Stimulated activated CD4-positive, alpha-beta T cell treated with anti-CD3 and anti-CD28 coated beads, Interleukin-1b, Interleukin-23, amount 100 ng/mL, for 1 hour (primary cell): ENCODE measurements at places on chromosomes 6 and 20.

DNA sequence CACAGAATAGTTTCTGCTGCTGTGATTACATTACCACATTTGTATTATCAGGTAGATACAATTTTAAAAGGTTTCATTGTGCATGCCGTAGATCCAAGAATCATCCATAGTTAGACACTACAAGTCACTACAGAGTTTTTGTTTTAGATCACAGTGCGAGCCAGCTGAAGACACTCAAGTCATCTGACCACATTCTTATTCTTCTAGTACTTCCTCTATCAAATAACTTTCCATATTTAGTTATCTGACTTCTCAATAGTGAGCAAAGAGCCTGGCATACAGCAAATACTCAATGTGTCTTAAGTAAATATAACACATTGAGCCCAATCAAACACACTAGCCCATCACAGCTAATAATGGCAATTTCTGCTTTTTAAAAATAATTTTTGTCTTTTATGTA is 195.4 kb downstream of the ASCC3 start:
- no peak for DNase-seq

DNA sequence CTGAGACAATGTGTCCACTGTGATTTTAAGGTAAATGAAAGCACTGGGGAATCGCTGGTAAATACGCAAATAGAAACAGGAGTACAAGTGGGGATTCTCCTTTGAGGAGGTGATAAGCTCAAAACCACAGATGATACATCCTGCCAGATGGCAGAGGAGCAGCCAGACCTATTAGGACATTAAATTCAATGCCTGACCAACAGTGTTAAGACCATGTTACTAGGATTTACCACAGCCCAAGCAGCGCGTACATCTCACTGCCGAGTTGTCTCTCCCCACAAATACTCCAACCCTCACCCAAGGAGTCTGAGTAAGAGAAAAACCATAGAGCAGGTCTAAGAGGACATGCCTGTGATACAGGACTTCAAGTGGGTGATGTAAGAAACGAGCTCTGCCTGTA is 68.9 kb upstream of the TULP1 start:
- no peak for DNase-seq

GRCh38 chr20:32839227-32839981 is 19.3 kb upstream of the EFCAB8 start:
- DNase-seq = no peak

GRCh38 chr6:105560611-105561066 is 157.8 kb upstream of the PREP start:
- DNase-seq = no peak

- DNase-seq = no peak
These were observed 393.8 kb upstream of the IMPG1 start for GRCh38 chr6:76466286-76466685.

DNA sequence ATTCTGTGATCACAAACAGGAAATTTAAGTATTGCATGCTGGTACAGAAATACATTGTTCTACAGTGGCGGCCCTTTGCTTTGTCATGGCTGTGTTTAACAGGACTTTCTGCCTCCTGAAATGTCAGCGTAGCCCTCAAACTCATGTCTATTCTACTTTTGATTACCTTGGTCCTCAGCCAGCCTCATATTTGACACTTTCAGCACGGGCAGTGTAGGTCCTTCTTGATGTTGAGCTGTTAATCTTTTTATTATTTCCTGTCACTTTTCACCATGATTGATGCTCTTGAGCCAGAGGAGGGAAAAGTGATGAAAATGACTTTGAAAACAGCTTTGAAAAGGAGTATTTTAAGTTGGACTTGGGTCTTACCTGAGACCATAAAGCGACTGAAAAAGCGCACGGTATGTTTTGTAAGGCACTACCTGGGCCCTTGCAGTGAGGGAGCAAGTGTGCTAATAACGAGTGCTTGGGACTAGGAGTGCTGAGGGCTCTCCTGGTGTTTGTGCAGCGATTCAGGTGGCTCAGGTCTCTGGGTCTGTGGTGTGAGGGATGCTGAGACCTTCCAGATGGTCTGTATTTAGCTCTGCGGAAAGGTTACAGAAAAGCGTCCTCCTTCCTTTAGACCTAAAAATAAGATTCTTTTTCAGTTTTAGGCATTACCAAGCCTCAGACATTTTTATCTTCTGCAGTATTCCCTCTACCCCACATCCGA is 45.2 kb upstream of the RREB1 start:
- DNase-seq = no peak

DNA sequence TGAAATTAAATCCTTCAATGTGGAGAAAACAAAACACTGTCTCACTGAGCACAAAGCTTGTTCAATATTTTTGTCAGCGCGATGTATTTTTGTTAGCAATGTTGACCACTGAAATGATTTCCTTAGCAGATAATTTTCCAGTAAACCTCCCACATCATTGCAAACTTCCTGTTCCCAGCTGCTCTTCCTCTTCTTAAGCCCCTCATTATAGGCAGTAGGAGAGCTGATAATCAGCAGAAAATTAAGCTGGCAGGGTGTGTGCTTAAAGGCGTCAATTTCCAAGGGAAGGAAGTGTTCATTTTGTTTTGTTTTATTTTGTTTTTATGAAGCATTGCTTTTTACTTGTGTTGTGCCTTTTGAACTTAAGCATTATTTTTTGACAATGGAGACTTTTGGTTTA is 29.1 kb upstream of the TMEM14A start:
- no peak for DNase-seq

- DNase-seq = no peak
These were observed 619.7 kb downstream of the HACE1 start for GRCh38 chr6:104239971-104240370.

DNA sequence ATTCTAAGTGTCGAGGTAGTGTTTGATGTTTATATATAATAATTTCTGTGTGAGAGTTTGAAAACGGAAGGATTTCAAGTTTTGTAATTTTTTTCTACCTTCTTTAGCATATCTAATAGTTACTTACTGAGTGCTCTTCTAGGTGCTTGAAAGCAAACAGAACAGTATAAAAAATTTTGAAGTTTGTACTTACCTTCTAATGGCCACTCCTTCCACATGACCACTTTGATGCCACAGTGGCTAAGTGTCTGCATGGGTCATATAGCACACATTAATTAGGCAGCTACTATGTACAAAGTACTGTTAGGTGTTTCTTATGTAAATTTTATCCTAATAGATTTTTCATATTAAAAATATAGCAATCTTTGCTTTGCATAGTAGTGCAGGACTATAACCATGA is 21.1 kb downstream of the RPRD1B start:
- no peak for DNase-seq

DNA sequence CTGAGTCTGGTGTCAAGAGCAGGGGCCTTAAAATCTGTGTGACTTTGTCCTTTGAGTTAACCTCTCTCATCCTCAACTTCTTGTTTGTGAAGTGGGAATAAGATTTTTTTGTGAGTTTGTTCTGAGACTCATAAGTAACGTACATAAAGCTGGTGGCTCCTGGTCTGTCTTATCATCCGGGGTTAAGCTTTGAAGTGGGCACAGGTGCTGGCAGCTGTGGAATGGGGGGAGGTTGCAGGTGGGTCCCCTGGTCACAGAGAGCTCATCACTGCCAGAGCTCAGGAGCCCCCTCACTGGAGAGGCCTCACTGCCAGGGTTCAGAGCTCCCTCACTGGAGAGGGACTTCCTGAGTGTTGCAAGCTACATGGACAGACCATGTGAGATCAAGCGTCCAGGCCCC is 174.1 kb downstream of the NRN1 start:
- no peak for DNase-seq

DNA sequence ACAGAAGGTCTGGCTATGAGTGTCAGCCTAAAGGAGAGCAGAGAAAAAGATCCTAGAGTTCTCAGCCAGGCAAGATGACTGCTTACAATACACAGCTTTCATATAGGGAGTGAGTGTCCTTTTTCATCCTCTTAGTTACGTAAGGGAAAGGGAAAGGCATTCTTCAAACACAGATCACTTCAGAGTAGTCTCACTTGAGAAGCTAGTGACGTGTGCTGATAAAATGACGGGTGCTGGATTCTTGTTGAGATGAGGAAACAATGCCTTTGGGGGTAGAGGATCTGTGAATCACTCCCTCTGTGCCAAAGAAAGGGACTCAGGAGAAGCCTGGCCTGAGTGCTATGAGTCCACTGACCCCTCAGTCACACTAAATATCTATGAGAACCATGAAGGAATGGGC is 117.3 kb downstream of the QRSL1 start:
- DNase-seq = no peak

DNA sequence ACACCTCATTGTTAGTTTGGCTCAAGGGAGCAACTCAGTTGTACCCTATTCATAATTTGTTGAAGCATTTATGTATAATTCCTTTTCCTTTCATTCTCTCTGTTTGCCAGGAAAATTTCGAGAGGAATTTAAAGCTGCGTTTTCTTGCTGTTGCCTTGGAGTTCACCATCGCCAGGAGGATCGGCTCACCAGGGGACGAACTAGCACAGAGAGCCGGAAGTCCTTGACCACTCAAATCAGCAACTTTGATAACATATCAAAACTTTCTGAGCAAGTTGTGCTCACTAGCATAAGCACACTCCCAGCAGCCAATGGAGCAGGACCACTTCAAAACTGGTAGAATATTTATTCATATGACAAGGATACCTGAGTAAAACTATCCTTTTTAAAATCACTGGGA is 45.2 kb upstream of the GFRAL start:
- no peak for DNase-seq

- DNase-seq = no peak
These were observed 71.7 kb upstream of the SGK1 start for GRCh38 chr6:134389658-134390057.

- DNase-seq = no peak
These were observed 11.2 kb downstream of the SLC35A1 start for GRCh38 chr6:87483929-87484328.

DNA sequence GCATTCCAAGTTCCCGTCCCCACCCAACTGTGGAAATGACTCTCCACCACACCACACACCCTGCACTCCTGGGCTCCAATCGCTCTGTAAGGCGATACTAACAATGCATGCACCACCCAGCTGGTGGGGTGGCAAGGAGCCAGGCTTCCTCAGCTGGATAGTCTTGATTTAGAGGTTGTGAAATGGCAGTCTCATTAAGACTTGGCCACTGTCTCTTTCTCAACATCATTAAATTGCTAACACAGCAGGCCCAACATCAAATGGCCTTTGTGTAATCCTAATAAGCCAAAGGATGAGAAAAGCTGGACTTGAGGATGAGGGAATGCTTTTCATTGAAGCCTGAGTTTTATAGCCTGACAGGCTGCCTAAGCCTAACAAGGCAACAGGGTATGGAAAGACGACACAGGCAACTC is 223.7 kb downstream of the GMDS start:
- DNase-seq = no peak

DNA sequence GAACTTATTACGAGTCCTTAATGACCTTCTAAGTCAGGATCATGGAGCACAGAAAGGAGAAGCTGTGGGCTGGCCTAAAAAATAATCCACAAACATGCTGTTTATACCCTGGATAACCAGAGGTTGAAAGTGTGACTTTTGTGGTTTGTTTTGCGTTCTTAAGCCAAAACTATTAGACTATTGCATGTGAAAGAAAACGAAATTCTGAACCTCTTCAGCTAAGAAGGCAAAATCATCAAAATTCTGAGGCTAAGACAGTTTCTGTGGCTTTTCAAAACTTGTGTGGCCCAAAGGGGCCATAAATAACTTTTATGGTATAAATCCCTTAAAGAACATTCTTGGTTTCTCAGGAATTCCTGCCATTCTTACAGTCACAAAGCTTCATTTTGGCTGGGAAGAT is 251.0 kb downstream of the UST start:
- DNase-seq = no peak

GRCh38 chr6:3315841-3316240 is 57.1 kb downstream of the PSMG4 start:
- no peak for DNase-seq

DNA sequence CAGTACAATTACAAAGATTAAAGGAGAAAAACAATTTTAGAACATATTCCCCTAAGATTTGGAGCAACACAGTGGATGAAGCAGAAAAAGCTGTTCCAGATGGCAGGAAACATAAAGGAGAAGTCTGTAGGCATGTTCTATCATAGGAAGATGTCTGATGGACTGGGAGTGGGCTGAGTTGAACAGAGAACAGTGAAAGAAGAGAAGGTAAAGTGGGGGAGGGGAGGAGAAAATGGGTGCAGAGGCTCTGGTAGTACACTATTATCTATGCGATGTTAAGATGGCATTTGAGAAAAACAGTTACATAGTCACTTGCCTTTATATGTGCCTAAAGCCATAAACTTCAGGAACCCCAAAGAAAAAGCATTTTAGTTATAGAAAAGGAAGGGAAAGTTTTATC is 4.2 kb upstream of the PHIP start:
- DNase-seq = no peak

DNA sequence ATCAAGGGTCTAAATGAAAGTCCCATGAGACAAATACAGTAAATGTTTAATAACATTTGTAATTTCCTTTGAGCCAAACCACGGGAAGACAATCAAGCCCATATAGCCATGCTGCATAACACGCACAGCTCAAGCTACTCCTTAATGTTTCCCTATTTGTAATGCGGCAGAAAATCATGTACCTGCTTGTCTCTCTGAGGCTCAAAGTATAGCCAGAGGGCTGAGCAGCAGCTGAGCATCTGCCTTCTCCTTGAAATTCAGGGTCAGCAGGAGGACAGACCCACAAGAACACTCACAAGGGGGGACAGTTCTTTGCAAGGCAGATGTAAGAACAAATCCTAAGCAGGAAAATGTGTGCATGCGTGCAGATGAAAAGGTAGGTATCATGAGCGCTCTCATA is 45.8 kb upstream of the JARID2 start:
- DNase-seq = no peak

DNA sequence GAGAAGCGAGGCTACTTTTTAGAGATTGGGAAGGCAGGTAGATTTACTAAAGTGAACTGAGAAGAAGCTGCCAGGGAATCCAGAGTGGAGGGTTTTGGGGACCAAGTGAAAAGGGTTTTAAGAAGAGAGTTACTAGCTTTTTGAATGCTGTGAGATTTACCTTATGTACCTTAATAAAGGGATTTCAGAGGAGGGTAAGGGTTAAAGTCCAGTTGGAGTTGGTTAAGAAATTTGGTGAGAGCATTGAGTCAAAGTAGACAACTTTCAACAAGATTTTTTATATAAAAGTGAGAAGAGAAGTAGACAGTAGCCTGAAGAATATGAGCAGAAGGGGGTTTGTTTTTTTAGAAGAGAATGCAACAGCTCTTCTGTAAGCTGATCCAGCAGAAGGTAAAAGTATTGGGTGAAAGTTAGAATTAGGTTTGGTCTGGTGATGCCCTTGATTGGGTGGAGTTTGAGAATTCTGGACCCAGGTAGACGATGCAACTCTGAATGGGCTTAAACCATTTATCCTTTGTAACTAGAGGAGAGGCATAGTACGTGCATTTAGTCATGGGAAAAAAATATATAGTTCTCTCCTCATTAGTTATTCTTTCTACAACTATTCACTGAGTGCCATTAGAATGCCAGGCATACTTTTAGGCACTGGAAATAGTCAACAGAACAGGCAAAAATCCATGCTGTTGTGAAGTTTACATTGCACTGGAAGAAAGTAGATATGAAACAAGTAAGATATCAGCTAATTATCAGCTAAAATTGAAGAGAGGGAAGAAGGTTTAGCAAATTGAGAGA is 44.8 kb downstream of the ATRN start:
- no peak for DNase-seq
